ENCODE measurements at places on chromosomes 7 and 10.

- DNase-seq, result no peak
Measured at GRCh38 chr10:10138685-10139084, 879.0 kb upstream of the CELF2 start.

GRCh38 chr7:121428855-121429489 is 32.9 kb upstream of the FAM3C start:
- no peak for DNase-seq

- no peak for DNase-seq
Measured at GRCh38 chr7:140179339-140179738, 2.6 kb upstream of the KDM7A start.

DNA sequence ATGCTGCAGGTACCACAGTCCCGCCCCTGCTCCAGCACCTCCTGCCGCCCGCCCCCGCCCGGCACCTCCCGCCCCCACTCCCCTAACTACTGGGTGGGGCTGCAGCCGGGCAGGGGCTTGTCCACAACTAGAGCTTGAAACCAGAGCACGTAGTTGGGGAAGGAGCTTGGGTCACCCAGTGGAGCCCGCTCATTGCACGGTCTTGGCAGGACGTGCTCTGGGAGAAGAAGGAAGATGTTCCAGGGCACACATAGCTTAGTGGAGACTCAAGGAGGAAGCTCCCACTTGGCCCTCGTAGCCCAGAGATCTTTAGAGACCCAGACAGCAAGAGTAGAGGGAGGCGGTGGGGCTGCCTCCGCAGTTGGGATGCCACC is 692 bp downstream of the IGFBP1 start:
- DNase-seq, result no peak

GRCh38 chr10:122359621-122360020 is 14.9 kb upstream of the PLEKHA1 start:
- no peak for DNase-seq

DNA sequence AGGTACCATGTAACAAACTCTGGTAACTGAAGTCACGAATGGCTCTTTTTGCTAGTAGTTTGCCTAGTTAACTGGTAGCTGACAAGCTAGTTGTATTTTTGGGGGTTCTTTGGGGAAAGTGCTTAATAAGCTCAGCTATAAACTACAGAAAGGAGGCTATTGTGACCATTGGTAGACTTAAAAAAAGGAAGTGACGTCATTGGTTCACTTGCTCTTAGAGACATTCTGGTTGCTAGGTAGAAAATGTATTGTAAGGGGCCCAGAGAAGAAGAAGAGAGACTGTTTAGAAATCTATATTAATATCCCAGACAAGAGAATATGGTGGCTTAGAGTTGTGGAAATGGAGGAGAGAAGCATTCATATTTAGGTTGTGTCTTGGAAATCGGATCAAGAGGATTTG is 103.0 kb downstream of the NXPH1 start:
- DNase-seq, result no peak

DNA sequence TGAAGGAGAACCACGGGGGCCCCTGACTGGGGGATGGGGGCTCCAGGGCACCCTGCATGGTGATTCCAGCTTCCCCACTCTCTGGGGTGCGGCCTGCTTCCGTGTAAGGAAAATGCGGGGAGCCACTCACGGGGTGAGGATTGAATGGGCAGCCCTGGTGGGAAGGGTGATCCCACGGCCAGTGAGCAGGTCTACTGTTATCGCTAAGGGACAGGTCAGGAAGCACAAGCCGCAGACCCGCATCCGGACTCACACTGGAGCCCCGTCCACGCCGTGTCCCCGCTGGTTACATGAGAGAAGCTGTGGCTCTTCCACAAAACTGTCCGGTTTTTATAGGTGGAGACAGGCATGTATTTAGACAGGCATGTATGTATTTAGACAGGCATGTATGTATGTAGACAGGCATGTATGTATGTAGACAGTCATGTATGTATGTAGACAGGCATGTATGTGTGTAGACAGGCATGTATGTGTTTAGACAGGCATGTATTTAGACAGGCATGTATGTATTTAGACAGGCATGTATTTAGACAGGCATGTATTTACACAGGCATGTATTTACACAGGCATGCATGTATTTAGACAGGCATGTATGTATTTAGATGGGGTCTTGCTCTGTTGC is 5.7 kb downstream of the PSMG3 start:
- DNase-seq, result no peak

DNA sequence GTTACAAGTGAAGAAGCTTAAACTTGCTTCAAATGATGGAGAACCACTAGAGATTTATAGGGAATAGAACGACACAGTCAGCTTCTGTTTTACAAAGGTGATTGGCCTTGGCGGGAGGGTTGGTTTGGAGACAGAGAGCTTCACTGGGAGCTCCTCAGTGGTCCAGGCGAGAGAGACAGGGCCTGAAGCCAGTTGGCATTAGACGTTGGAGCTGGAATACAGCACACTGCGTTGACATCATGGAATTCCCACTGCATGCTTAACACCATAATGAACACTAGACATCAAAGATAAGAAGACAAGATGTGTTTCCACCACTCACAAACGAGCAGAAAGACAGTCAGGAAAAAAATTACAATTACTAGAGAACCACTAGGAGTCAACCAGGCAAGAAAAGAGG is 67.8 kb downstream of the TBXAS1 start:
- DNase-seq, result no peak

GRCh38 chr7:38375453-38375852 is 102.0 kb upstream of the TARP start:
- no peak for DNase-seq

GRCh38 chr7:2644562-2645273 is 12.9 kb downstream of the TTYH3 start:
- DNase-seq, result no peak

Data from body of pancreas (tissue), 4 donors.